ENCODE measurements at places on chromosomes 6 and 20.

DNA sequence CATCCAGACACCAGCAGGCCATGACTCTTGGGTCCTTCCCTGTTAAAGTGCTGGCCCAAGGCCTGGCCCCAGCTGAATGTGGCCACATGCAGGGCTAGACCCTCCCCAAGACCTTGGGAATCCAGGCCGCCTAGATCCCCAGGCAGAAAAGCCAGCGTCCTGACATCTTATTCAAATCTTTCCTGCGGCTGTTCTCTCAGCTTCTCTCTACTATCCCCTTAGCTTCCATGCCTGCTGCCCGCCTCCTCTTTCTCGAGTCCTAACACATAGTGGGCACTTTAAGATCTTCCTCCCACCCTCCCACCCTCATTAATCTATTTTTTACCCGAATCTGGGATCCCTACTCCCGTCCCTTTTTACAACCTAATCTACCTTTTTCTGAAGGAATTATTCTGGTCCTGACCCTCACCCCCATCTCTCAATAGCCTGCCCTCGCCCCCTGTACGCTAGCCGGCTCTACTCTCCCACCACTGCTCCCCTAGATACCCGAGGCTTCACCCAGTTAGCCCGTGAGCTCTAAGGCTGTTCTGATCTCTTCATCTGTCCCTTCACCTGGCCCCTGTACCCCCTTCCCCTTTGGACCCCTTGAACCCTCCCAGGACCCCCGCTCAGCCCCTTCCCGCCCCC lies at the start of gene CCHCR1:
Gene CCHCR1 (minus strand): TSS at position 290 of the 627 bp plus-strand sequence. CDS start 202 bp downstream, at position 88.
- no peak for DNase-seq

DNA sequence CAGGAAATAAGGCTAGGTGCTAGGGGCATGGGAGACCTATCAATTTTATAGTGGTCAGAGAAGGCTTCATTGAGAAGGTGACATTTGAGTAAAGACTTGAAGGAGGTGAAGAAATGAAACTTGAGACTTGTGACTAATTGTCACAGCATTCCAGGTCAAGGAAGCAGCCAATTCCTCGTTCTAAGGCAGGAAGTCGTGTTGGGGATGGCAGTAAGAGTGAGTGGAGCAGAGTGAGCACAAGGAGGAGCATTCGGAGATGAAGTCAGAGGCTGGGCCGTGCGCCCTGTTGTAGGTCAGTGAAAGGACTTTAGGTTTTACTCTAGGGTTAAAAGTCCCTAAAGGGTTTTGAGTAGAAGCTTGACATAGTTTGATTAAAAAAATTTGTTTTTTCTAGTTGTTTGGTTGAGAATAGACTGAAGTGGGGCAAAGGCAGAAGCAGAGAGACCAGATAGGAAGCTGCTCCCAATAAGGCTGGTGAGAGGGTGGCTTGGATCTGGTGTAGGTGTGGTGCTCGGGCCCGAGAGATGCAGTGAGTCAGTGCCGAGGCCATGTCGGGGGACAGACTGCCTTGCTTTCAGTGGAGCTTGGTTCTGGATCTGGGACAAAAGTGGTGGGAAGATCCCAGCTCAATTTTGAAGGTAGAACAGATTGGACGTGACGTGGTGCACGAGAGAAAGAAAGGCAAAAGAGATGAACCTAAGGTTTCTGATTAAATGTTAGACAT lies 2.6 kb upstream of the RSPH3 start:
- no peak for DNase-seq

- DNase-seq = no peak
Measured at GRCh38 chr6:30155520-30156261, 5.3 kb downstream of the TRIM10 start.

- no peak for DNase-seq
Measured at GRCh38 chr6:53369051-53369450, 20.3 kb upstream of the ELOVL5 start.

- DNase-seq = no peak
Measured at GRCh38 chr6:21265730-21266044, 327.9 kb upstream of the SOX4 start.

GRCh38 chr20:64053841-64054661 lies 4.6 kb upstream of the SOX18 start:
- DNase-seq = no peak

- DNase-seq = no peak
Measured at GRCh38 chr6:64266351-64266821, 630.8 kb downstream of the PHF3 start.

Measured in CD4-positive, alpha-beta T cell treated with Interleukin-2 at 100 ng/mL for 4 hours (primary cell).